ENCODE measurements at places on chromosomes 3 and 15.

DNA sequence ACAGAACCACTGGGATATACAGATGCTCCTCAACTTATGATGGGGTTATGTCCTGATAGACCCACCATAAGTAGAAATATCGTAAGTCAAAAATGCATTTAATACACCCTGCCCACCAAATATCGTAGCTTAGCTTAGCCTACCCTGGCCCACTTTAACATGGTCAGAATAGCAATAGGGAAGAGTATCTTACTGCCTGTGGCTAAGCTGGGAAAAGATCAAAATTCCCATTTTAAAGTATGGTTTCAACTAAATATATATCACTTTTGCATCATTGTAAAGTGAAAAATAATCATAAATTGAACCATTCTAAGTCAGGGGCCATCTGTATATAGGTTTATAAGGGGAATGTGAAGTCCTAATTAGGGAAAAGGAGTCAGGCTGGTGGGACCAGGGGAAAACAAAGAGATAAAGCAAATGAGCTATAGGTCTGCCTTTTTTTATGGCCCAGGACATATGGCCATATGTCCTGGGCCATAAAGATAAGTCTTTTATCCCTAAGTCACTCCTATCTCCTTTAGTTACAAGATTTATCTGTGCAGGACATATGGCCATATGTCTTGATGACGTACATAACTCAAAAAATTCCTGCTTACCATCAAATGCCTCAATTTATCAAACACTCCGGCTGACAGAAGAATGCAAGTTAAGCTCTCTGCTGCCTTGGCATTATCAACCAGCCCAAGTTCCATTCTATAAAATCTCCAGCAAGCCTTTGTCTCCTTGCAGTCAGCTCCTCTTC is 11.2 kb downstream of the RTP3 start:
- DNase-seq = no peak

- DNase-seq = peak; percentile 64
These were observed 82.8 kb downstream of the SSR3 start for GRCh38 chr3:156472150-156472549.

DNA sequence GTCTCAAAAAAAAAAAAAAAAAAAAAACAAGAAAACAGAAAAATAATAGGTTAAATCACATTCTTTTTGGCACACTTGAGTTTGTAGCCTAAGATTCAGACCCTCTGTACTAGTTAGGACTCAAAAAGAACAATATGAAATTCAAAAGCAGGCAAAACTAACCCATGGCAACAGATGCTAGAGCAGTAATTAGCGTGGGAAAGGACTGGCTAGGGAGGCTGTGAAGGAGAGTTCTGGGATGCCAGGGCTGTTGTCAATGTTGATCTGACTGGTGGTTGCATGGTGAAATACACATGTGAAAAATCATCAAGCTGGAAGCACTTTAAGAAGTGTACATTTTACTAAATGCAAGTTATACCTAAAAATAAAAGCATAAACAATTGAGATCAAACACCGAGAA is 35.6 kb downstream of the KLHL6 start:
- DNase-seq = no peak

DNA sequence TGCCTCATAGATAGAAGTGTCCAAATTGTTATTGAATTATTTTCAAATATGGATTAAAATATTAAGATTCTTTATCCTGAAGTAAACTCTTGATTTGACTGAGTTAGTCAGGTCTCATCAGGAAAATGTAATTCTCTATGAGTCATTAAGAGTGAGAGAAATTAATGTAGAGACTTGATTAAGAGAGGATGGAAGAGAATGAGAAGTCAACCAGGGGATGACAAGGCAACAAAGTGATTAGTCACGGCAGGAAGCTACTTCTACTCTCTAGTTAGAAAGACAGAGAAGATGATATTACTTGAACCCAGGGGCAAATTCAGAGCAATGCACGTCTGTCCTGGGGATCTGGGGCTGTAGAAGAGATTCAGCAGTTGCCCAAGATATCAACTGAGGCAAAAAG is 202.5 kb downstream of the LSAMP start:
- no peak for DNase-seq

DNA sequence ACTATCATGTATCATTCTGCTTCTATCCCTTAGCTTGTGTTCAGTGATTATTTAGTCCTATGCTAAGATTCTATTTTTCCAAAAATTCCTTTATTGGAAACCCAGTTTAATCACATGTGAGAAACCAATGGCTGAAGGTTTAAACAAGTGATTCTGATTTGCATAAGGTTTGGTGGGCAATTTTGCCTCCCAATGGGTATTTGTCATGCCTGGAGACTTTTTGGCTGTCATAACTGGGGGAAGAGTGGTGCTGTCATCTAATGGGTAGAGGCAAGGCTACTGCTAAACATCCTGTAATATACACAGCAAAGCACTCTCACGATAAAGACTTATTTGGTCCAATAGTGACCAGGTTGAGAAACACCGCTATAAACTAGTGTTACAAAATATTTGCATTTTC is 148.7 kb downstream of the ALCAM start:
- no peak for DNase-seq

DNA sequence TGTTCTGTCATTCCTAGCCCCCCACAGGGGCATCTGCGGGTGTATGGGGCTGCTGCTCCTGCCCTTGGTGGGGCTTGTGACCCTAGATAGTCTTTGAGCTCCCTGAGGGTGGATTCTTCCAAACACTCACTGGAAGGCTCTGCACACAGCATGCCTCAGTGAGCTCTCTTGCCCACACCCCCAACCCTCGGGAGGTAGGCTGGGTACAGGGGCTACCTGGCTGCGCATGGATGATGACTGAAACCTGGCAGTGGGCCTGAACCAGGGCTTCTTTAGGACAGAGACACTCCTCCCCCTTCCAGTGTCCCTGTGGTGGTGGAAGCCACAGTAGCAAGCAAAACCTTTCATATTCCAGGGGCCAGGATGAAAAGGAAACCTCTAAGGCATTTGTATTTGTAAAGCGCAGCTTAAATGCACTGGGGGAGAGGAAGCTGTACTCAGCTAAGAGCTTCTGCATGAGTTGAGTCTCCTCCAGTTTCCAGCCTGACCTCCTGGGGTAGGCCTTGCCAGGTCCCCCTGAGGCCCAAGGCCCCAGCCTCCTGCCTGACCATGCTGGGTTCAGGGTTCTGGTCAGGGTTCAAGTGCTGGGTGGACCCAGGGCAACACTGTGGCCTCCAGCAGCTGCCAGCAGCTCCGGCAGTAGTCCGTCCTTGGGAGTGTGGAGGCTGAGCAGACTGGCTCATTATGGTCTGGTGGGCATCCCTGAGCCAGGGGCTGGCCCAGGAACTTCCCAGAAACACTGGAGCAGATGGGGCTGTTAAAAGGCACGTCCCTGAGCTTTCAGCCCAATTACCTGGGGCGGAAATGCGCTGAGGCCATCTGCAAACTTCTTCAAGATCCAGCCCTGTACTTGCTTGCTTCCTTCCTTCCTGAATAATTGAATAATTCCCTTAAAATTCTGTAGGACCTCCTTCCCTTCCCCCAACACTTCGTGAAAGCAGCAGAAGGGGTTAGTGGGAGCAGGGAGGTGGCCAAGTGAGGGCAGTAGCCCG is 89.7 kb downstream of the HMG20A start:
- no peak for DNase-seq

DNA sequence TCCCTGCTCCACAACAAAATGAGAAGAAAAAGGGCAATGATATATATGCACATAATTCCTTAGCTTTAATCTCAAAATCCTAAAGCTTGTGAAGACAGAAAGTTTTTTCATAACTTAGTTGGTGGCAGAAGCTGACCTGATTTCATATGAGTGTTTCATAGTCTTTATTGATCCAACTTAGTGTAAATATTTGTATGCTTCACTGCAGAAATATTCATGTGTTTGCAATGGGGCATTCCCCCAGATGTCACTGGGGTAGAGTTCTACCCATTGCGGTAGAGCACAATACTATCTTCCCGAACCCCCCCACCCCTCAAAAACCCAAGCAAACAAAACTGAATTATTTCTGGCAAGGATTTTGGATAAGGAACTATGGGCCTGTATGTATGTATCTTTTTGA is 221.2 kb downstream of the THRB start:
- DNase-seq = no peak

DNA sequence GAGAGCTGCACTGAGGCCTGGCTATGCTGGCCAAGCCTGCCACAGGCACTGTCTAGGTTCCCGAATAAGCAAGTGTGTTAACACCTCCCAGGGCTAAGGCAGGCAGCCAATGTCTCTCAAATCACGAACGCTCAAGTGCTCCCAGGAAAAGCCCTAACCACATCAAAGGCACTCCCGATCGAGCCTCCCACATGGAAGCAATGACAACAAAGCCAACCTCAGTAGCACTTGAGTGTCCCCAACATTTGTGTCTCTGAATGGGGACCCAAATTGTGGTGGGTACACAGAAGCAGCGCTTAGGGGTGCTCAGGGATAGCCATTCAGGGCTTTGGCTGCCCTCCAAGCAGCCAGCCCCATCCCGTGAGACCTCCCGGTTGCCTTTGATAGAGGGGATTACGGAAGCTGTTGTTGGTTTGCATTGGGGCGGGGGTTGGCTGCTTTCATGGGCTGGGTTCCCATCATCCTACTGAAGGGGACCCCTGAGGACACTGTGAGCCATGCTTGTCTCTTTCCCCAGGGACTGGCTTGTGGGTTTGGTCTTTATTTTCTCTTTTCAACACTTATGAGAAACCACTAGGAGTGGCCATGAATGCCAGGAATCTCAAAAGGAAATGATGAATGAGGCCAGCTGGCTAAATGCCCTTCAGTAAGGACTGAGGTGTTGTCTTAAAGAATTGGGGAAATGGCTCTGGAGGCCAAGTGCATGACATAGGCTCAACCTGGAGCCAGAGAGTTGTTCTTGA is 234.1 kb upstream of the FEZF2 start:
- DNase-seq = peak; percentile 76

DNA sequence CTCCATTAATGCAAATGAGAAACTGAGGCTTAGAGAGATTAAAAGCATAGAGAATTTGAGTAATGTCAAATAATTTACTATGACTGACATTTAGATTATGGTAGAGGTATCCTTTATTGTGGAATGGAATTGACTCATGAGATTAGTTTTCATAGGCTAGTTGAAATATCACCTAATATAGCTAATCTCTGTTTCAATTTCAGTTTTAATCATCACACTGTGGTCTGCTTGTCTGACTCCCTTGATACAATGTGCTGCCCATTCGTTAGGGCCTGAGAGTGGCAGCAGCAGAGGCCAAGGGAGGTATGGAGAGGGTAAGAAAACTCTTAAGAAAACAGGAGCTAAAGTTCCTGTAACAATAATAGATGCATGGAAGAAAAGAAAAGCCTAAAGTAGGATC is 13.2 kb upstream of the ZBTB20 start:
- no peak for DNase-seq

DNA sequence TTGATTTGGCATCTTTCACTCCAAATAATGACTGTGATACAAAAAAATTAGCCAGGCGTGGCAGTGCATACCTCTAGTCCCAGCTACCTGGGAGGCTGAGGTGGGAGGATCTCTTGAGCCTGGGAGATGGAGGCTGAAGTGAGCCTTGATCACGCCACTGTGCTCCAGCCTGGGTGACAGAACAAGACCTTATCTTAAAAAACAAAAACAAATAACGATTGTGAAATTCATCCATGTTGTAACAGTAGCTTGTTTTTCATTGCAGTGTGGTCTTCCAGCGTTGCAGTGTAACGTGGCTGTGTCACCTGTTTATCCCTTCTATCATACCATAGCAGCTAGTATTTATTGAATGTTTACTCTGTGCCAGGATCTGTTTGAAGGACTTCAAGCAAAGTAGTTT is 120.9 kb downstream of the ITPR1 start:
- DNase-seq = no peak

DNA sequence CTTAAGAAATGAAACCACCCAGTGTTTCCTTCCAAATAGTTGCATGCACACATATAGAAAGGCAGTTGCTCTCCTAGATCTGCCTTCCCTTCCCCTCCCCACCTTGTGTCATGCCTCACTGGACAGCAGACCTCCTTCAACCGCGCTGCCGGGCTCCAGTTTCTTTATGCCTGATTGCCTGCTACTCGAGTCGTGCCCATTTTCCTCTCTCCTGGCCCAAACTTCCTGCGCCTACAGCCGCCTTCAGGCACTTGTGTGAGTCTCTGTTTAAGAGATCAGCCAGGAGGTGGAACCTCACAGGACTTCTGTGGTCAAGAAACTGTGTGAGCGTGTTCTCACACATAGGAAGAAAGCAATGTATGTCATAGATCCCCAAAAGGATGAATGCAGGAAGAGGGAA is 8.8 kb upstream of the FAM107A start:
- DNase-seq = peak; percentile 83

DNA sequence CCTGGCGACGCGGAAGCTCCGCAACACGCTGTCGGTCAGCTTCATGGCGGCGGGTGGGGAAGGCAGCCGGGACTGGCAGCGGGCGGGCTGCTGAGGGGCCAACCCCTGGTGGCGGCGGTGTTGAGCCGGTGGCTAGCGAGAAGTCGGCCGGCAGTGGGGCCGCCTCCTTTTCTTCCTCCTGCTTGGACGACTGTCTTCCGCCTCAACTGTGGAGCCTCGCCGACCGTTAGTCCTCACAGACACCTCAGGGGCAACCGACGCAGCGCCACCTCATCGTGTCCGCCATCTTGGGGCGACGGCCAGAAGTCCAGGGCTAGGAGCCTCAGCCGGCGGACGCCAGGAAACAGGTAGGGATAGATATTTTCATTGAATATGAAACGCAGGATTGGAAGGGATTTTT is 875.1 kb downstream of the NSUN3 start:
- no peak for DNase-seq

GRCh38 chr15:97953748-97954147 is 6.8 kb upstream of the ARRDC4 start:
- no peak for DNase-seq

GRCh38 chr3:126536126-126536525 is 12.2 kb downstream of the CHST13 start:
- no peak for DNase-seq

- no peak for DNase-seq
These were observed 3.1 kb downstream of the ATP2B2 start for GRCh38 chr3:10502185-10502880.

DNA sequence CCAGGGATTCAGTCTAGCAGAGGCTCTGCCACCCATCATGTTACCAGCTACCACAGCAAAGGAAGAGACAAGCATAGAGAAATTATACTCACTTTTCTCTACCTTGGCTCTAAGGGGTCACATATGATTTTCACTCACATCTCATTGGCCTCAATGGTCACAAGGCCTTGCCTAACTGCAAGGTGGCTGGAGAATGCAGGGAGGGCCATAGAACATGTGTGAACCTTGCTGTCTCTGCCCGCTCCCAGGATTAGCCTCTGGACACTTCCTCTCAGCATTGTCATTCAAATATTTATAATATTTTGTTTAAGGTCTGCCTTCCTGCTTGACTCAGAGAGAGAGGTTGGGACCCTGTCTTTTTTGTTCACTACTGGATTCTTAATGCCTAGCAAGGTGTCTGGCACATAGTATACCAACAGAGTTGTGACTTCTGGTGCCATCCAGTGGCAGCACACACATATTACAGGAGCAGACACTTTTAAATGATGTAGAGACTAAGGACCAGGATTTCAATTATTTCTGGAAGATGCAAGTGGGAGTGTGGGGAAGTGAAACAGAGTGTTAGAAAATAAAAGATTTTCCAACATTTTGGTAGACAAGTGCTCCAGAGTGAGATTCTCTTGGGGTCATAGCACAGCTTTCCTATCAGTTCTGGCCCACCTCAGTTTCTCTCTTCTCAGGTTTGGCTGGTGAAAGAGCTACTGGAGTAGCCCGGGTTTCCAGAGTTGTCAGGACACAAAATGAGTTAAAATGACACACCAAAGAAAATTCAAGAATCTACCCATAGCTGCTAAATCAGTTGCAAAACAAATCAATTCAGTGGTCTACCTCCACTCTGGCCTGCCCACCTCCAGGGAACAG is 119.0 kb upstream of the RASGRP1 start:
- no peak for DNase-seq

- DNase-seq = no peak
These were observed 55.0 kb upstream of the SOX14 start for GRCh38 chr3:137709011-137709601.
